ENCODE measurements at places on chromosomes 2 and 18.

GRCh38 chr2:40450066-40450795, 1.7 kb downstream of the SLC8A1 start:
- peak; percentile 25 for DNase-seq

DNA sequence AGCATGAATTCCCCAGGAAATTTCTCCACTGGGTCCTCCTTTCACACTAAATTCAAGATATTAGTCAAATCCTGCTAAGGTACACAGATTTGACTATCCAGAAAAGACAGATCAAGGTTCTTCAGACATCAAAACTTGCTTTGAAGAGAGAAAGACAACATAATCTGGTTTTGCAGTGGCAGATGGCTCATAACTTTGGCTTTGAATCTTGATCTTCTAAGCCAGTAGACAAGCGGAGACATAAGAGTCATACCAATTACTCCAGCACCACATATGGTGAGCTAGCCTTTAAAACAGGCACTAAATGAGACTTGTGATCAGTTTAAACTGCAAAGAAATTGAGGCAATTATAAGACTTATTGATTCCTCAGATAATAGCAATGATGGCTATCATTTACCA, 29.3 kb downstream of the PDE11A start:
- DNase-seq = no peak

- no peak for DNase-seq
Observed at GRCh38 chr2:144796936-144797335, 277.0 kb upstream of the ZEB2 start.

DNA sequence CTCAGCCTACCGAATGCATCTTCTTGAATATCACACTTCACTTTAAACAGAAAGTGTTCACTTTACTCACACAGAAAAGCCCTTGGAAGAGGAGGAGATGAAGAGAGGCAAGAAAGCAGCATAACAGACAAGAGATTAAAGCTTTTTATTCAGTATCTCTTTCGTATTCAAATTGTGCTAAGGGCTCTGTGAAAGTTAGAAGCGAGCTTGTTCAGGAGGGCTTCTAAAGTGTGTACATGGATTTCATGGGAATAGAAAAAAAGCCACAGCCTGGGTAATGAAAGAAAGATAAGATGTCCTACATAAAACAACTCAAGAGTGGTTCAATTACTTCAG, 531.9 kb downstream of the TMEM182 start:
- DNase-seq = no peak

GRCh38 chr18:10856132-10856531, 293.2 kb downstream of the PIEZO2 start:
- DNase-seq = no peak

- DNase-seq = no peak
Observed at GRCh38 chr18:24063121-24063731, 48.7 kb downstream of the TTC39C start.

GRCh38 chr2:240398661-240399267, 36.7 kb upstream of the GPC1 start:
- DNase-seq = no peak

DNA sequence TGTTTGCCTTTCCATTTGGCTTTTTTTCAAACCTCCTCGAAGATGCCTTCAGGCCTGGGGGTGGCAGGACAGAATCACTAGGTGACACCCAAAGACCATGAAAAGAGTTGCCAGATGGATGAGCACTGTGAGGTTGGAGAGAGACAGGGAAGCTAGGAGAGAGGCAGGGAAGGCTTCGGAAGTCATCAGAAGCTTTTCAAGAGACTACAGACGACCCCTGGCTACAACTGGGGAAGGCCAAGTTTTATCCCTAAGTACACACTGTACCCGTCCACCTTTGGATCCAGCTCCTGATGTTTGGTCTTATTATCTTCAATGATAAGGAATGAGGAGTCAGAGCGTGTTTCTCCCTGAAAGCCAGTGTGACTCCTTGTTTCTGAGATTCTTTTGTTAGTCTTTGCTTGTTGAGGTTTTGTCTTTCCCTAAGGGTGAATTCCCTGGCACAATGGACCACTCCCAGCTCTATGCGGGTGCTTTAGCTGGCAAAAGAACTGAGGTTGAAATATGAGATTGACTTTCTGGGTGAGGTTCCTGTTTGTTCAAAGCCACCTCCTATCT, 33.4 kb upstream of the SLC9A2 start:
- no peak for DNase-seq

- no peak for DNase-seq
Observed at GRCh38 chr2:30732376-30732775, 74.9 kb downstream of the CAPN13 start.

DNA sequence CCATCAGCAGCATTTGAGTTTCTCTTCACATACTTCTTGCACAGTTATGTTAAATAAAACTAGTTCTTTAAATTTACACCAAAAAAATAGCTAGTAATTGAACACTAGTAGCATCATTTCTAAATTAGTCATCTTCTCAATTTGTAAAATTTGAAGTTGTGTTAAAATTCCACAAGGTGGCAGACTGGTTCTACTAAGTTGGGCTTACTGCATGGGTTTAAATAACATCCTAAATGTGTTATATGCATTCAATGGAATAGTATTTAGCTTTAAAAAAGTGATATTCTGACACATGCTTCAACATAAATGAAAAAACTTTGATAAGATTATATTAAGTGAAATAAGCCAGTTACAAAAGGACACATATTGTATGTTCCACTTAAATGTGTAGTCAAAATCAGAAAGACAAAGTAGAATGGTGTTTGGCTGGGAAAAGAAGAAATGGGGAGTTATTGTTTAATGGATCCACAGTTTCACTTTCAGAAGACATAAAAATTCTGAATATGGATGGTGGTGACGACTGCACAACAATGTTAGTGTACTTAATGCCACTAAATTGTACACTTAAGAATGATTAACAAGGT, 28.7 kb upstream of the RPRD1A start:
- no peak for DNase-seq

GRCh38 chr2:126658905-126659561, 3.1 kb downstream of the GYPC start:
- no peak for DNase-seq

DNA sequence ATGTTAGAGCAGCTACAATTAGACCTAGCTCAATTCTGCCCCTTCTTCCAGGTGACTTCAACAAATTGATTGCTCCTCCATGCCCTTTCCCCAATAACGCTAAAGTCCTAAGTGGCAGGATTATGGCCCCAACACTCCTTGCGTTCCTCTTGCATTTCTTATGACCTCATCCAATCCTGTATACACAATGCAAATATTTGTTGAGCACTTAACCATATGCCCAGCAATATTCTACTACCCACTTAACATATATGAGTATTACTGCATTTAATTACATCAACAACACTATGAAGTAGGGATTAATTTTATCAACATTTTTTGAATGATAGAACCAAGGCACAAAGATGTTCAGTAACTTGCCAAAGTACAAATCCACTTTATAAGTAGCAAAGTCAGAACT, 54.2 kb upstream of the ACVR2A start:
- DNase-seq = no peak

DNA sequence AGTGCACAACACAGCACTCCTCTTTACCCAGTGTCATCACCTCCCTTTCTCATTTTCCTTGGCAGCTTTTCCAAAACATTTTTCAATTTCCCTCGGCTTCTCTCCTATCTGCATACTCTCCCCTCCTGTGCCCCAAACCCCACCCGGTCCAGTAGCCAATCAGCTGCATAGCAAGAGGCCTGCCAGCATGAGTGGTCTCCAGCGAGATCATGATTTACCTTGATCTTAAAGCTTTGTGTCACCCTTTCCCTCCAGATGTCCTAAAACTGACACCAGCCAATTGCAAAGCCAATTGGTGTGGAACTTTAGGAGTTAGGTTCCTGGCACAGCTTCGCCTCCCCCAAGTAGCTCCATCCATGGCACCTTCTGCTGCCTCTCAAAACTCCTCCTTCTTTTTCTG, 45.2 kb upstream of the SH3RF3 start:
- DNase-seq = no peak

GRCh38 chr2:119688616-119689015, 9.6 kb downstream of the TMEM177 start:
- DNase-seq = no peak

GRCh38 chr2:25559148-25559547, 114.2 kb downstream of the DTNB start:
- no peak for DNase-seq

DNA sequence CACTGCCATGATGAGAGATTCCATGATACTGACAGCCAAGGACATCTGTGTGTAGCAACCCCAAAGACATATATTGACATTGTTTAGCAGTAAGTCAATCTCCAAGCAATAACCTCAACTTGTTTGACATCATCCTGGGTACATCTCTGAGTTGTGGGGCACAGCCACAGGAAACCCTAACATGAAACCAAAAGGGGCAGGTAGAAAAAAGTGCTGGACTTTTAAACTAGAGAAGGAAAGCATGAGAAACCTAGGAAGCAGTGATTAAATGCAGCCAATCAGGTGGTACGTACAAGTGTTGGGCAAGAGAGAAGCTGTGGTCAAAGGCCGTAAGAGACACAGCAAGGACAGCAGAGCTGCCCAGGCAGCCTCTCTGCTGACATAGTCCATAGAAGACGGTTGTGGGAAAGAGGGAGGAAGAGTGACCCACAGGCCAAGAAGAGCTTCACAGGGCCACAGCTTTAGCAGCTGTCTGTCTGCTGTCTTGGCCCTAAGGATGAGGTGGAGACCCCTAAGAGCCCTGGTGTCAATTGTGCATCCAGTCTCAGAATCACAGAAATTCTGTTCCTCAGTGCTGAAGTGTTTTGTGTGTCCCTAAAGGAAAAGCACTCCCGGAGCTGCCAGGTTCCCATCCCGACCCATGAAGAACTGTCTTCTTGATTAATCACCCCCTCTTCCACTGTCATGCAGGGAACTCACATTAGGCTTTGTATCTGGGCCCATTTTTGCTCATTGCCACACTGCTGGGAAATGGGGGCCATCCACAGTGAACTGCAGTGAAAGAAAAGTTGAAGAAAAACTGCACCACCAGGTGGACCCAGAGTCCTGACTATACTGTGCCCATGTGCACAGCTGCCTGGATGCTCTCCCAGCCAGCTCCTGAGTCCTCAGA, 25.4 kb upstream of the CHN1 start:
- DNase-seq = no peak

- no peak for DNase-seq
Observed at GRCh38 chr2:239445771-239446524, 45.1 kb upstream of the HDAC4 start.

- DNase-seq = no peak
Observed at GRCh38 chr2:152462779-152463178, 127.8 kb downstream of the FMNL2 start.

- no peak for DNase-seq
Observed at GRCh38 chr2:138078153-138078552, 113.9 kb downstream of the HNMT start.

- DNase-seq = no peak
Observed at GRCh38 chr18:14964002-14964401, 216.0 kb downstream of the ANKRD30B start.

DNA sequence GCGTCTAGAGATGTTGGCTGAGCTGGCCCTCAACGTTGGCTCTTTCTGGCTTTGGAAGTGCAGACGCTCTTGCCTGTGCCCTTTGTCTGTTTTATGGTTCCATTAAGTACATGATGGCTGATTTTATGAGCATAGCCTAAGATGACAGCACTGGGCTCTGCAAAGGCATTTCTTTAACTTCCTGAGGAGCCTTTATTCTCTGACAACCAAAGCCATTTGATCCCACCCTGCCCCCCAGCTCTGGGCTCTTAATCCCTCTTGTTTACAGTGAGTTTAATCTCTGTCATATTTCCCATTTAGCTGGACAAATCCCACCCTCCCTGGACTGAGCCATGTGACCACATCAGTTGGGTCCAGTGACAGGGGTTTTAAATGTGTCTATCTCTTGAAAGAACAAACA, 195.9 kb downstream of the ACKR3 start:
- DNase-seq = no peak

GRCh38 chr2:162011706-162012564, 62.1 kb downstream of the DPP4 start:
- DNase-seq = no peak

DNA sequence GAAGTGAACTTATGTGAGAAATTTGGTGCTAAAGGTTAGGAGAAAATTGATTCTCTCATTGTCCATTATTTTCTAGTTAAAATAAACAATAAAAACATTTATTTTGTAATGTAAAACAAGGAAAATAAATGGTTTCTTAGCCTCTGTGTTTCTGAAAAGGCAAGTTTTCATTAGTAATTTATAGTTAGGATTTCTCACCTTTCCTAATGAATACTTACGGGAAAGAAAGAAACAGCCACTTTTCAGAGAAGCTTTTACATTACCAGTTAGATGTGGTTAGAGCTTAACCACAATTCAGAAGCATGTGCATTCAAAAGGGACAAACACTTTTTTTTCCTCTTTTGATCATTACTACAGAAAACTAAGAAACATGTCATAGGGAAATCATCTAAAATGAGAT, 18.8 kb downstream of the NEMP2 start:
- DNase-seq = no peak

DNA sequence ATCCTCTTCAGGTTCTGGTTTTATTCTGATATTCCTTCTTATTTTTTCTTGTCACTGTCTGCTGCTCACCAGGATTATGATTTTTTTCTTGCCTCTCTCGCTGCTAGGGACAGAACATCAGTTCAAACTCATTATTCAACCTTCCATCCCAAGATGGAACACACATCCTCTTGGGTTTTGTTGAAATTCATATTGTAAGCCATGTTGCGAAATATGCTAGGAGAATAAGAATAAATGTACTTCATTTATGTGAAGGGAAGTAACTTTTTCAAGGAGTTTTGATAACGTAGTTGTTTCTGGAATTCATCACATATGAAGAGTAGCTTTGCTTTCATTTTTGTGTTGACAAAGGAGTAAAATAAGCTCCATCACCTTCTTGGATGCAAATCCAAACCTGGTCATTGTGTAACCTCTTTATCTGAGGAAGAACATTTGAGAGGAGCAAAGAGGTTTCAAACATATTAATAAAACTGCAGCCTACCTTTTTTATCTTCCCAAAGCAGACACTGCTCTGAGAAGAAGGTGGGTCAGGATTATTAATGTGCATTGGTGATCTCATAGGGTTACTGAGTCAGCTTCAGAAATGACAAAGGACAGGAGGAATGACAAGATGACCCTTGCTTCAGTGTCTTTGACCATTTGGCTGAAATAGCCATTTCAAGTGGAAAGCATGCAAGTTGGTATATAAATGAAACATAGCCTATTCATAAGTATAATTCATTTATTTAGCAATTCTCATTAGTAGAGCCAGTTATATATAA, 280.0 kb downstream of the GULP1 start:
- no peak for DNase-seq

All from NCI-H187 (cell line).